ENCODE measurements at places on chromosomes 12 and 14.

- no peak for DNase-seq
Observed at GRCh38 chr12:30707613-30708342, 12.1 kb upstream of the IPO8 start.

GRCh38 chr14:23653051-23653450 lies 16.9 kb downstream of the DHRS2 start:
- no peak for DNase-seq

DNA sequence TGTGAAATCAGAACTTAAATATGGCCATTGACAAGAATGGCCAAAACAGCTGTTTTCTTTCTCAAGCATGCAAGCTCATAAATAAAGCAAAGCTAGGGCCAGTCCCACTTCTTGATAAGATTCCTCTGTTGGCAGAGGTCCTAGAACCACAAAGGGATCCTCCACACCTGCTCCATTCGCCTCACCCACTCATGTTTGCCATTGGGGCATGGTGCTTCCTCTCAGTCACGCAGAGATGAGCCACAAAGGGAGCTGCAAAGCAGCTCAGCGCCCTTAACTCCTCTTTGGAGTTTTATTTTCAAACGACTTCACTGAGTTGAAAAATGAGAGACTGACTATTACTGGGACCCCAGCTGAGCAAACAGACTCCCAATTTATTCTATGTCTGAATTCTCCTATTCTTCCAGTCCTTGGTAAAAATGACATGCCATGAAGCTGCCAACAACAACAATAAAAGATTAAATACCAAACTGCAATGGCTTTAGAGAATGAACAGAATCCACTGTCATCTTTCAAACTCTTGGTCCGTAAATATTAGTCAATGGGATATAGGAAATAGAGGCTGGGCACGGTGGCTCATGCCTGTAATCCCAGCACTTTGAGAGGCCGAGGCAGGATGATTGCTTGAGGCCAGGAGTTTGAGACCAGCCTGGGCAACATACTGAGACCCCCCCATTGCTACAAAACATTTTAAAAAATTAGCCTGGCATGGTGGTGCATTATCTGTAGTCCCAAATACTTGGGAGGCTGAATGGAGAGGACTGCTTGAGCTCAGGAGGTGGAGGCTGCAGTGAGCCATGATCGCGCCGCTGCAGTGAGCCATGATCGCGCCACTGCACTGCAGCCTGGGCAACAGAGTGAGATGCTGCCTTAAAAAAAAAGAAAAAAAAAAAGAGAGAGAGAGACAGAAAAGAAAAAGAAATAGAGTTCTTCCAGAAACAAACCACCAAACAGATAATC lies 16.4 kb downstream of the MANSC1 start:
- DNase-seq: no peak

DNA sequence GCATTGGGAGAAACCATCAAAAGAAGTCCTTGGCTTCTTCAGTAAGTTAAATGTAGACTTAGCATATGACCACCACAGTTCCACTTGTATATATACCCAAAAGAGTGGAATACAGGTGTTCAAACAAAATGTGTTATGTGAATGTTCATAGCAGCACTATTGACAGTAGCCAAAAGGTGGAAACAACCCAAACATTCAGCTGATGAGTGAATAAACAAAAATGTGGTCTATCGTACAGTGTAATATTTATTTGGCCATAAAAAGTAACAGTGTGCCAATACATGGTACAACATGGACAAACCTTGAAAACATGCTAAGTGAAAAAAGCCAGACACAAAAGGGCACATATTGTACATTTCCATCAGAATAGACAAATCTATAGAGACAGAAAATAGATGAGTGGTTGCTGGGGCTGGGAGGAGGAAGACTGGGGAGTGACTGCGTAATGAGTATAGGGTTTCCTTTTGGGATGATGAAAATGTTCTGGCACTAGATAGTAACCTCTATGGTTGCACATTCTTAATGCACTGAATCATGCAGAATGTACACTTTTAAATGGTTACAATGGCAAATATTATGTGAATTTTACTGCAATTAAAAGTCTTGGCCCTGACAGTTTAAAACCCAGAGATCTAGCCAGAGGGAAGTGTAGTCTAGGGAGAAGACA lies 5.5 kb downstream of the ERP29 start:
- DNase-seq: no peak

DNA sequence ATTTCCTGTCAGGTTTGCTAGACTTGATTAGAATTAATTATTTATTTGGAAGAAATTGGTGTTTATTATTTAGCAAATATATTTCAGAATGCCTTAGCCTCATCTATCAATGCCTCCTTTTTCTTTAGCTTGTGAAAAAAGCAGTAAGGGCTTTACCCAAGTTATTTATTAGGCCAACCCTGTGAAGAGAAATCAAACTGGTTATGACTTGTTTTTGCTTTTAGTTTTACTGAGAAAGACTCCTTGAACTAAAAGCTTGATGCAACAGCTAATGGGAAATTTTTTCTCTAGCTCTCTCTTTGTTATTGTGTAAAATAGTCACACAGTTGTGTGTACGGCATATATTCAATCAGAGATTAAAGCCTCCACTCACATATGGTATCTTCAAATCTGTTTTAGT lies 306.8 kb downstream of the DIO2 start:
- no peak for DNase-seq

DNA sequence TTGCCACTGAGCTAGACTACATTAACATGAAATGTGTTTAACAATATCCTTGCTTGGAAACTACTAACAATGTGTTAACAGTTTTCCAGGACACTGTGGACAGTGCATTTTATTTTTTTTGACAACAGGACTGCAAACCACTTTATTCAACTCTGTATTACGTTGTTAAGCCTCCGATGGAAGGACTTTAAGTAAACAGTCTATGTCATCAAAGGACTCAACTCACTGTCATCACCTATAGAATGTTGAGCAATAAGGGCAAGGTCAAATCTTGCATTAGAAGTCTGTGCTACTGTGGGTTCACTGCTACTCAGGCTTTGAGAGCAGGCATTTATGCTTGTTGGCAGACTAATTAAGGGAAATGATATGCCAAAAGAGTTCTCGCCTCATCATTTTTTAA lies 483.7 kb downstream of the FLRT2 start:
- no peak for DNase-seq

- no peak for DNase-seq
Observed at GRCh38 chr14:80658733-80659132, 282.8 kb downstream of the CEP128 start.

GRCh38 chr12:17370621-17371020 lies 719.4 kb downstream of the RERGL start:
- DNase-seq: no peak

DNA sequence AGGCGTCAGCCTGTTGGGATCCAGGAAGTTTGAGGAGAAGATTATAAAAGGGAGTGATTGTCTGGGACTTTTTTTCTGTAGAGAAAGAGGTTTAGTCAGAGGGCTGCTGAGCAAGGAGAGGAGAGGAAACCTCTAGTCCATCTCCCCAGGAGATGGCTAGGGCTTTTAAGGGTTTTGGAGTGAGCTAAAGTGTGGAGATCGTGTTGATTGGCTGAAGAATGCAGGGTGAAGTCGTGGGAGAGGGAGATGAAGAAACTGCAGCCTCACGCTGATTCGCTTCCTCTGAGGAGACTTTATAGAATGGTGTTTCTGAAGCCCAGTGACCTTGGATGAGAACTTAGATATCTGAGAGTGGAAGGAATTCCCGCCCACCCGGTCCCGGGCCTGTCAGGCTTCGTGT lies 193.7 kb upstream of the PWP1 start:
- no peak for DNase-seq

DNA sequence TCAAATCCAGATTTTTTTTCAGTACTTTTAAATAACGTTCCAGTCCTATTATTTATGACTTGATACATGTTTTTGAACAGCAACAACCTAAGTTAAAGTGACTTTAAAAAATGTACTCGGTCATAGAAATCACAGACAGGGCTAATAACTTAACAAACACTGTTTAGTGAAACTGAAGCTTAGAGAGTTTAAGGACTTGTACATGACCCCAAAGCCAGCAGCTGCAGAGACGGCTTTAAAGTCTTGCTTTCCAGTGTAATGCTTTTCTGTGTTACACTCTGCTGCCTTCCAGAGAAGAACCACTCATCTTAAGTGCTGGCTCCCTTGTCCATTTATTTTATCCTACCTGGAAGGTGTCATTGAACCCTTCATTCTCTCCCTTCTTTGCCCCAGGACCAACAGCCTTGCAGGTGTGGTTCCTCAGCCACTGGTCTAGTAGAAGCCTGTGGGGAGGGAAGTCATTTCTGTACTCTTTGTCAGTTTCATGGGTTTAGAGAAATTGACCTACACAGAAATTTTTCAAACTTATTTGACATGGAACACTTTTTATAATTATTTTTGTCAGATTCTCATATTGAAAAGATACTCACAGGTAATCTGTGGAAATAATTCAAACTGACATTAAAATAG lies 60.9 kb downstream of the NAV3 start:
- DNase-seq: no peak

DNA sequence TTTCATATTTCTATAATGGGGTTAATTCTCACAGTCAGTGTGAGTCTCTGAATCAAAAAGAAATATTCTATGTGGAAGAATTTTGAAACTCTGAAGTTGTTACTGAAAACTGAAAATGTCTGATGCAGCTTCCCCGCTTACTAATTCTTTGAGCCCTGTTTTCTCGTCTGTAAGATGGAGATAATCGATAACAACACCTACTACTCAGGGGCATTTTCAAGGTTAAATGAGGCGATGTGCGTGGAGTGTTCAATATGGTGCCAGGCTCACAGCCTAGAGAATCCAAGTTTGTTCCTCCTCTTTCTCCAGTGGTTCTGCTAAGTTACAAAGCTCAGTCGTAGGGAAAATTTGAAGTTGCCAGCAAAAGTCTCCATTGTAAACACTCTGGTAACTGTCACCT lies 391.4 kb downstream of the FUT8 start:
- no peak for DNase-seq

- DNase-seq: no peak
Observed at GRCh38 chr14:88604212-88604611, 41.4 kb downstream of the ZC3H14 start.

DNA sequence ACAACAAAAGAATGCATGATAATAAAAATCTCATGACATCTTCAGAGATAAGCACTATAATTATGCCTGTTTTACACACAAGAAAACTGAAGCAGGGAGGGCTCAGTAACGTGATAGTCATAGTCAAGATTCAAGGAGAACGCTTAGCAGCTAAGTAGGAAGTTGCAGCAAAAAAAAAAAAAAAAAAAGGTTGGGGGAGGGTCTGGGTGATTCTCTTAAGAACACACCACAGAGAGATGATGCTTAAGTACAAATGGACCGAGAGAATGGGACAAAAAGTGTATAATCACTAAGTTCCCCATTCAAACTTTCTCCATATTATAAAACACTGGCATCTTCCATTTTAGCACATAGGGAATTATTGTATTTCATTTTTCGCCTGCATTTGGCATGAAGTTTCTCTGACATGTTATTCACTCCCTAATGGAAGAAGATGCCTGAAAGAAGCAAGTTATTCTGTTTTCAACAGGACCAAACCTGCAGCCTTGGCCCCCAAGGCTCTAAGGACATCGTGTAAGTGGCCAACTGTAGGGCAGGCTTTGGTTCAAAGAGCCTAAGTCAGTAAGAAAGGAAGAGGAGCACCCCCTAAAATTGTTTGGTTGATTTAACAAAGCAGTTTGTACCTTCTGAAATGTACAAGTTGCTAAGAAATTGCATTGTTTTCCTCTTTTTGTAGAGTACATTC lies 142.9 kb upstream of the TMPO start:
- no peak for DNase-seq

- DNase-seq: no peak
Observed at GRCh38 chr14:21244544-21244943, 24.7 kb downstream of the HNRNPC start.

DNA sequence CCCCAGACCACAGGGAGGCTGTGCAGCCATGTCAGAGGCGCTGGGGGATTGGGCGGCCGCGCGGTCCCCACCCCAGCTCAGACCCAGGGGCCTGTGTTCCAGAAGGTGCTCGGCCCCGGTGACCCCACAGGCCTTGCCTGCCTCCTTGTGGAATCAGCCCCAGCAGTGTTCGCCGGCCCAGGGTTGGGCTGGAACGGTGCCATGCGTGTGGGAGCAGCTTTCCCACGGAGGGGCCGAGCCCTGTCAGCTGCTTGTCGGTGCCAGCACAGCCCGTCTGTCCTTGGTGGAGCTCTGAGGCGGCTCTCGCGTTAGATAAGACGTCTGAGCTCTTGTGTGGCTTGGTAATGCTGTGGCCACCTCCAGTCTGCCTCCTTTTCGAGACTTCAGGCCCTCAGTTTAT lies 8.5 kb downstream of the ZFYVE21 start:
- DNase-seq: no peak

- no peak for DNase-seq
Observed at GRCh38 chr14:25988536-25988935, 609.3 kb downstream of the NOVA1 start.

DNA sequence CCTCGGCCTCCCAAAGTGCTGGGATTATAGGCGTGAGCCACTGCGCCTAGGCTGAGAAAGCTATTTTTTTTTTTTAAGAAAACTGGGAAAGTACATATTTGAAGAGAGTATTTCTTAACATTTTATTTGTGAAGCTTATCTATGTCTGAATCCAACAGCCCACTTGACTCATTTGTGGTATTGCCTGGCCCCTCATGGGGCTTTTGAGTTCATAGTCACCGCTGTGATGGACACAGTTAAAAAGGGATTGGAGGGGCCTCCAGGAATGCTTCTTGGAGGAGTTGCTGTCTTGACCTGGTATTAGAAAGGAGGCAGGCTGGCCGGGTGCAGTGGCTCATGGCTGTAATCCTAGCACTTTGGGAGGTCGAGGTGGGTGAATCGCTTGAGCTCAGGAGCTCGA lies 26.5 kb downstream of the BCL7A start:
- no peak for DNase-seq

DNA sequence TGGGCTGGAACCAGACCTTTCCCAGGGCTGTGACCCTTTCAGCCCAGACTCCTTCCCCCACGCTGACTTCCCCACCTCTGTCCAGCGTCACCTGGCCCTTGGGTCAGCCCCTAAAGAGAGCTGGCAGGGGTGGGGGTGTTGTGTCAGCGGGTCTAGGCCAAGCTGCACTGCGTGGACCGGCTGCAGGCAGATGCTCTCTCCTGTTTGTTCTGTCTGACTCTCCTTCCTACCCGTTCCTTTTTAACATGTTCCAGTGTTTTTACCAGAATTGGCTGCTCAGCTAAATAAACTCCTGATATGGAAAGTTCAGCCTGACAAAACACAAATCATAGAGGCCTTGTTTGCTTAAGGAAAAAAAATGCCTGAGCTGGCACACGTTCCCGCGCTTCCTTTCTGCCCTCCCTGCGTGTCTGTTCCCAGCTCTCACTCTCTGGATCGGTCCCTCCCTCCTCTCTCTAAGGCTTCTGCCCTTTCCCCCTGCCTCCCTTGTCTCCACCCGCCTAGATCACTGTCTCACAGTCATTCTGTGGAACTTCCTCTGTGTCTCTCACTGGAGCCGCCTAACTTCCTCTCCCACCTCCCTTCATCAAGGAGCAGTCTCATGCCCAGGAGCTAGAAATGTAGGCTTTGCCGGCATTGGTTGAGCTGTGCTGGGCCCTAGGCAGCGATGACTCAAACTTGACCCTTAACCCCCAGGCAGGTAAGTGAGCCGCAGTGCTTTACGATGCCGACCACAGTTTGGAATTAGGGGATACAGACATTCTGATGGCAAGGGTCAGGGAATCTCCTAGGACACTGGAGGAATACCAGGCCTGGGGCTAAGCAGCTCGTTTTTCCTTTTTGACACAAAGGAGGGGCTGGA lies 15.5 kb upstream of the MLXIP start:
- no peak for DNase-seq

- no peak for DNase-seq
Observed at GRCh38 chr12:26135010-26135420, 10.2 kb upstream of the BHLHE41 start.

GRCh38 chr14:36271939-36272907 lies 48.2 kb downstream of the MBIP start:
- DNase-seq: no peak
